Gastrocnemius medialis (tissue), 4 donors: ENCODE measurements at places on chromosomes 5 and 9.

DNA sequence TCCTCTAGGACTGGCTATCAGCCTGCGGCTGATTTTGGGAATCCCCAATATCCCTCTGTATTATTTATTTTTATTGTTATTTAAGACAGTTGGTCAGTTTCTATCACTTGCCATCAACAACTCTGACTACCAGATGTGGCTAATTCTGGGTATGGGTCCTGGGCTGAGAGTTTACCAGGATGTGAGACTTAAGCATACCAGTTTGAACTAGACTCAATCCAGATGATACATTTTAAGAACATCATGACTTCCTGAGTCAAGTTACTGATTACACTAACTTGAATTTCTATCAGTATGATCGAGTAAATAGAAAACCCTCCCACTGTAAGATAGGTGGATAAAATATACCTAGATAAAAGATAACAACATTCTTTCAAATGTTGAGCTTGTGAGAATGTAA is 634.0 kb downstream of the MAT2B start:
- DNase-seq = no peak

GRCh38 chr5:31702712-31703111 is 63.8 kb downstream of the PDZD2 start:
- no peak for DNase-seq

GRCh38 chr5:105448271-105448670 is 1885.7 kb upstream of the NUDT12 start:
- DNase-seq = no peak

- no peak for DNase-seq
These were observed 50.9 kb upstream of the EQTN start for GRCh38 chr9:27347889-27348288.

DNA sequence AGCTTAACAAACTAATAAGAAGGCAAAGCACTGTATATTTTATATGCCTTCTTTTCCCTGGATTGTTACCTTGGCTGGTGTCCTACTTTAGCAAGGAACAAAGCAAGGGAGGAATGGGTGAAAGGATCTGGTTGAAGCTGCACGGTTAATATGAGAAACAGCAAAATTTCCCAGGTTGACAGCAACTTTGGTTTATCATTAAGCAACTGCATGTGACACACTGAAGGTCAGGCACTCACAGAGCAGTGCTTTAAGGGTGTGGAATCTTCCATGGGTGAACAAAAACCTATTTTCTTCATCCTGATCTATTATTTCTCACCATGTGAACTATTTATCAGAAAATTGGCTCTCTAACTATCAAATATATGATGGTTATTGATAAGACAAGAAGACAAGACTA is 109.0 kb upstream of the ATP10B start:
- no peak for DNase-seq

GRCh38 chr5:64502196-64502595 is 3.6 kb upstream of the RGS7BP start:
- DNase-seq = no peak

- DNase-seq = no peak
These were observed 231.9 kb downstream of the MAST4 start for GRCh38 chr5:66828046-66828547.

- DNase-seq = no peak
These were observed 20.2 kb downstream of the ARSB start for GRCh38 chr5:78964889-78965288.

DNA sequence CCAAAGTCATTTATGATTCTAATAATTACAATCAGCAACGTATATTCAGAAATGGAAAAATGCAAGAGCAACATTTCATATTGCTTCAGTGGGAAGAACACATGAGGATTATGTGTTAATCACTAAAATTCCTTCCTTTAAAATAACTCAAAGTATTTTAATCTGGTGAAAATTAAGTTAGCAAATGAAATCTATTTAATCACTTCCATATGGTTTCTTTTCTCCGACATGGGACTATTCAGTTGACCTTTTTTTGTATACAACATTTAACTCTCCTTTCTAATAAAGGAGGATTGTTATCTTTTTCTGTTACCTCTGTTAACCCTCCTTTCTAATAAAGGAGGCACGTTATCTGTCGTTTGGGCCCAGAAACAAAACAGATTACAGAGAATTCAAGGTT is 59.9 kb downstream of the HOMER1 start:
- no peak for DNase-seq

- DNase-seq = no peak
These were observed 11.1 kb upstream of the GLE1 start for GRCh38 chr9:128493424-128493823.

DNA sequence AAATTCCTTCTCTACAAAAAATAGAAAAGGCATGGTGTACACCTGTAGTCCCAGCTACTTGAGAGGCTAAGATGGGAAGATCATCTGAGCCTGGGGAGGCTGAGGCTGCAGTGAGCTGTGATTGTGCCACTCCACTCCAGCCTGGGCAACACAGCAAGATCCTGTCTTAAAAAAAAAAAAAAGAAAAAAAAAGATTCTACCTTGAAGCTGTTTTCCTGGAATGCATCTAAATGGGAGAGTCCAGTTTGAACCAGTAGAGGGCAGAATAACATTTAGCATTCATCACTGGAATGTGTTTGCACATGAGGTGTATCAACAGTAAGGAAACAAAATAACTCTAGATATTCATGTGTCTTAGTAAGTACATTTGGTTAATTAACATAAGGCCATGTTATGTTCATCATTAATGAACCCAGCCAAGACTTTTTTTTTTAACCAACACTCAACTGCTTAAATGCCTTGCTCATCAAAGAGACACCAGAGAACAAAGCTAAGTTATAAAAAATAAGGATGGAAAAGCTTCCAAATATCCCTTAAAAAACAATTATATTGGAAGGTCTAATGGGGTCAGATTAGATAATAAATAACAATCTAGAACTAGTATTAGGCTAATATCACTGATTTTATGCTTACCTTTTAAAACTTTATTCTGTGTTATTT is 16.1 kb downstream of the IFNE start:
- DNase-seq = no peak

- no peak for DNase-seq
These were observed 90.3 kb upstream of the FBXL17 start for GRCh38 chr5:108472237-108472636.

DNA sequence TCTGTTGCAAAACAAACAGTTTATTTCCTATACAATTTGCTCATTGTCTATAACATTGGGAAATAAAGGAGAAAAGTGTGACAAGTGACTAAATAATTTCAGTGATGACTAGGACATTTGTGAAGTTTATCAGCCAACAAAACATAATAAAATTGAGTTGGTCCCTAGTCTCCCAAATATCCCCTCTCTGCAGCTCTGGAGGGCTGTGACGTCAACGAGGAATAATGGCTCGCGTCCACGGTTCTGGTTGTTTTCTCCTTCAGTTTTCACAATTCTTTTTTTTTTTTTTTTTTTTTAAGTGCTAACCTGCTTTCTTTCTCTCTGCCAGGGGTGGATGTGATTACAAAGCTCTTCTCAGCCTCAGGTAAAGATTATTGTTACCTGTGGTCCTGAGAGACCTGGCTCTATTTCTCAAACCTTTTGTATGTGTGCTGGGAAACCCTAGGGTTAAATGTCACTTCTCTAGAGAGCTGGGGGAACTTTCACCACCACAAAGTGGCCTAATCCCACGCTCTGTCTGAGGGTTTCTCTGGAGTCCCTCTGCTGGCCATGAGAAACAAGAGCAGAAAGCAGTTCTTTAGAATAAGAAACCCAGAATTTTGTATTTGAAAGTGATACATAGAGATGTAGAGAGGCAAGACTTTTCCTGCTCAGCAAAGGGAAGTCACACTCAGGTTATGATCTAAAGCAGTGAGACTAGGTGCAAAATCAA is 36.2 kb upstream of the ANKRD55 start:
- no peak for DNase-seq

DNA sequence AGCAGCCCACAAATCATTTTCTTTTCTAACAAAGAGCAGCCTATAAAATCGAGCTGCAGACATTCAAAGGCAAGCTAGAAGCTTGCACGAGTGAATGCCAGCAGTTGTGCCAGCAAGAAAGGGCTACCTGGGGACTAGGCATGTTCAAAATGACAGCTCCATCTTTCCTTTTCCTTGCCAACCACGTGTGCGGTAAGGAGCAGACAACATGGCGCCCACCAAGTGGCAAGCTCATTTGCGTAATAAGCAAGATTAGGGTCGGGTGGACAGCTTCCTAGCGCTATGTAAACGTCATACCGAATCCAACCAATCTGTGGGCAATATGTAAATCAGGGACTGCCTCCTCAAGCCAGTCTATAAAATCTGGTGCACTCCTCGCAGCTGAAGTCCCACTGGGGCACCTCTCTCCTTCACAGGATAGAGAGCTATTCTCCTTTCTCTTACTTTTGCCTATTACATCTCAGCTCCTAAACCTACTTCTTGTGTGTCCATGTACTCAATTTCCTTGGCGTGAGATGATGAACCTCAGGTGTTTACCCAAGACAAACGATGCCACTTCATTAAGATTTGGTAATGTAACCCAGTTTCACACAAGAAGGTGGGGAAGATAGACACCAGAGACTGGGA is 22.5 kb upstream of the SPARC start:
- DNase-seq = no peak

GRCh38 chr9:116323012-116323411 is 169.4 kb downstream of the PAPPA start:
- DNase-seq = no peak

DNA sequence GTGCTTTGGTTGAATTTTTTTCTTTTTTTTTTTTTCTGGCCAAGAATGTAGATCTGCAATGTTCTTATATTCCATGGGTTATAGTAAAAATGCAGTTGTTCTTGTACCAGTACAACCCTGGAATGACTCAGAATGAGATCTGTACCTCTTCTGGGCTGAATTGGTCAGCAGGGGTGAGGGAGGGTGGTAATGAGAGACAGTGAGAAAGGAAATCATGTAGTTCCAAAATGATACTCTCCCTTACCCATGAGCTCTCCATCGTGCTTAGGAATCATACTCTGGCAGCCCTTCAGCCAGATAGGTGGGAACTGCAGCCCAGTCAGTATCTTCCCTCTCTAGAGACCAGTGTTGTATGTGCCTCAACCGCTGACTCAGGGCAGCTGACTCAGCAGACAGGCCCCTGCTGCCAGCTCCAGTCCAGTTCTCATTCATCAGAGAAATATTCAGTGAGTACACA is 2.1 kb upstream of the GLIS3 start:
- DNase-seq = peak; percentile 25

DNA sequence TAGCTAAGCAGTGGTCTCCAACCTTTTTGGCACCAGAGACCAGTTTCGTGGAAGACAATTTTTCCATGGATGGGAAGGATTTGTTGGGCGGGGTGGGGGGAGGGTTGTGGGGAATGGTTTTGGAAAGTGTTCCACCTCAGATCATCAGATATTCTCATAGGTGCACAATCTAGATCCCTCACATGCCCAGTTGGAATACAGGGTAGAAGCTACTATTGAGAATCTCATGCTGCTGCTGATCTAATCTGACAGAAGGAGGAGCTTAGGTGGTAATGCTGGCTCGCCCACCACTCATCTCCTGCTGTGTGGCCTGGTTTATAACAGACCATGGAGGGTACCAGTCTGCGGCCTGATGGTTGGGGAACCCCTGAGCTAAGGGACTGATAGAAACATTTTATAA is 662.7 kb upstream of the RGMB start:
- no peak for DNase-seq

GRCh38 chr5:63854076-63854475 is 108.2 kb downstream of the HTR1A start:
- DNase-seq = no peak

DNA sequence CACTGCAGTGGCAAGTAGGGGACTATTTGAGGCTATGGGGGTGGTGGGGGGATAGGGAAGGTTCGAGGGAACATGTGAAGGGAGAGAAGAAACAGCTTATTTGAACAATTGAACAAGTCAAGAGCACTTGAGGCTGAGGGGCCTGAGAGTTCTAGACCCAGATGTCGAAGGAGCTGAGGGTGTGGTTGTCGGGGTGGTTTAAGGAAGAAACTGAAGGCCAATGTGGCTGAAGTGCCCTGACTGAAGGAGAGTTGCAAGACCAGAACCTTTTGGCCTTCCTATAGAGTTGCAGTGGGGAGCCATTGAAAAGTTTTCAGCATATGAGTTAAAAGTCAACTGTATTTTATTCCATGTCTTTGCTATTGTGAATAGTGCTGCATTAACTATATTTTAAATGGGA is 19.1 kb downstream of the FOCAD start:
- no peak for DNase-seq

- DNase-seq = no peak
These were observed 17.8 kb downstream of the MED10 start for GRCh38 chr5:6360323-6361072.

GRCh38 chr9:134724202-134724911 is 82.8 kb downstream of the COL5A1 start:
- DNase-seq = no peak

DNA sequence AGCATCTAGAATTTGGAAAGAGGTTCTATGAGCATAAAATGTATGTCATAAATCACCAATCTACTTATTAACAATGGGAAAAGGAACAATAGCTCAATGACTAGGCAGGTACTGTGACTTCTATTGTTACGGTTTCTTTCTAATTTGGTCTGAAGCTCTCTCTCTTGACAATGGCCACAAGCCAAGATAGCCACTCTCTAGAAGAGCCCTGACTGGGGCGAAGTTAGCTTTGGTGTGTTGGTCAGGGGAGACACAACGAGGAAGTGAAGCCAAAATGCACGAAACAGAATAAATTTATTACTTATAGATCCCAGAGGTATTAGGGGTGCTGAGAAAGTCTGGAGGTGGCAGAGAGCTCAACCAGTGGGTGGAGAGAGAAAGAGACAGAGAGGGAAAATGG is 9.4 kb upstream of the RAD23B start:
- DNase-seq = no peak

- no peak for DNase-seq
These were observed 16.7 kb downstream of the GOLGA2 start for GRCh38 chr9:128259156-128259555.

- no peak for DNase-seq
These were observed 36.5 kb upstream of the RAD23B start for GRCh38 chr9:107246259-107247254.

- no peak for DNase-seq
These were observed 803 bp downstream of the C9orf152 start for GRCh38 chr9:110207071-110207641.

DNA sequence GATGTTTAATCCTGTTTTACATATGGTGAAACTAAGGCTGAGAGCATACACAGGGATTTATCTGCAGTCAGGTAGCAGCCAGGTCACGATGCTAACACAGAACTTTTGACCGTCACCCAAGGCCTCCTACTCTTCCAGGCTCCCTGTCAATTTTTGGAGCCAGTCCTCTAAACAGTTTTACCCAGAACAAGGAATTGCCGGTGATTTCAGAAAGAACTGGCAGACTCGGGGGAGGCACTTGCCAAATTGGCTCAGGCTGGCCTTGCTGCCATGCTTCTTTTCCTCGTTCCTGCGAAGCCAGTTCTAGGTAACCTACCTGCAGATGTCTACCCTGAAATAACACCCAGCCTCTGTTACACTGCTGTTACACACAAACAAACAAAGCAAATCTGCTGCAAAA is 21.2 kb downstream of the GRIA1 start:
- no peak for DNase-seq

GRCh38 chr5:4198461-4198860 is 602.8 kb downstream of the IRX1 start:
- DNase-seq = no peak

GRCh38 chr5:119743927-119744326 is 114.6 kb downstream of the FAM170A start:
- no peak for DNase-seq

GRCh38 chr9:99286536-99286935 is 64.5 kb downstream of the SEC61B start:
- no peak for DNase-seq

GRCh38 chr5:177596775-177597238 is 3.1 kb upstream of the B4GALT7 start:
- no peak for DNase-seq

- DNase-seq = no peak
These were observed 1955.4 kb upstream of the CDH6 start for GRCh38 chr5:29238115-29238514.
